ENCODE measurements at places on chromosomes 1 and 21. TPM values are rescaled to one million over a fixed set of nuclear protein-coding genes. Genes with fewer than 3 reads are reported as not detected.

DNA sequence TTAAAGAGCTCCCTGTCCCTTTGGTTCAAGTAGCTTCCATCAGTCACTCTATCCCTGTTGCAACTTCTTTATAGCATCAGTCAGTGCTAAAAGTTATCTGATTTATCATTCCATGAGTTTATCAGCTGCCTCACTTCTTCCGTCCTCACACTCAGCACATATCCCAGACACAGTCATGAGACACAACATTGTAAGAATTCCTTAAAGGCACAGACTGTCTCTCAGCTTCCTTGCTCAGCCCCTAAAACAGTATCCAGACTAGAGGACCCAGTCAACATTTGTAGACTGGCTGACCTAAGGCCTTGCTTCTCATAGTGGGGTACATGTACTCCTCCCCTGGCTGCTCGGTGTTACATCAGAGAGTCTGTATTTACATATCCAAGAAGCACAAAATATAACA lies 164.9 kb upstream of the ADGRL2 start:
- no peak for DNase-seq

DNA sequence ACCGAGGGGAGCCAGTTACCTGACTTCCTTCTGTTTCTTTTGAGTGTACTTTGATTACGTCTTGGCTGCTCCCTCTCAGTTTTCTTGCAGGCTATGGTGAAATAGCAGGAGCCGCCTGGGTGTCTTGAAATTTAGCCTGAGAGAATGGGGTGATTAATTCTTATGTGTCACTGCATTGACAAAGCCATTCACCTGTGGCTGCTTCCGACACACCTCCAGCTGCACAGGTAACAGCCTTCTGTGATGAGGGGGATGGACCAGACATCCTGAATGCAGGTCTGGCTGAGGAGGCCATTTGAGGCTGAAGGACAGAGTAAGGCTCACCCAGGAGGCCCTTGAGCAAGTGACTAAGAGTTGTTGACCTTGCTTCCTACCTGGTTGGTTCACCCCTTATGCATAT lies 16.5 kb downstream of the CACNA1E start:
- DNase-seq: no peak

DNA sequence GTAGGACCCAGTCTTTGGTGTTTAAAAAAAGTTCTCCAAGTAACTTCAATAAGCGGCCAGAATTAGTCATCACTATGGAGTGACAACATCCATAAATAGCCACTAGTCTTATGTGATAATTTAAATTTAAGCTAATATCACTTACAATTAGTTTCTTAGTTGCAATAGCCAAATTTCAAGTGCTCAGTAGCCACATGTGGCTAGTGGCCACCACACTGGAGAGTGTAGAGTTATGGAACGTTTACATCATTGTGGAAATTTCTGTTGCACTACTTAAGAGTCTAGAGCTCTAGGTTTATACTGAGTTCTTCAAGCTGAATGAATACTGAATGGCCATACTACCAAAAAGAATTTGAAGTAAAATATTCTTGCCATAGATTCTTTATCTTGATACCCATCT lies 121.1 kb downstream of the RUNX1 start:
- DNase-seq: no peak

- no peak for DNase-seq
These were observed 106.7 kb downstream of the DPYD start for GRCh38 chr1:97814121-97814520.

DNA sequence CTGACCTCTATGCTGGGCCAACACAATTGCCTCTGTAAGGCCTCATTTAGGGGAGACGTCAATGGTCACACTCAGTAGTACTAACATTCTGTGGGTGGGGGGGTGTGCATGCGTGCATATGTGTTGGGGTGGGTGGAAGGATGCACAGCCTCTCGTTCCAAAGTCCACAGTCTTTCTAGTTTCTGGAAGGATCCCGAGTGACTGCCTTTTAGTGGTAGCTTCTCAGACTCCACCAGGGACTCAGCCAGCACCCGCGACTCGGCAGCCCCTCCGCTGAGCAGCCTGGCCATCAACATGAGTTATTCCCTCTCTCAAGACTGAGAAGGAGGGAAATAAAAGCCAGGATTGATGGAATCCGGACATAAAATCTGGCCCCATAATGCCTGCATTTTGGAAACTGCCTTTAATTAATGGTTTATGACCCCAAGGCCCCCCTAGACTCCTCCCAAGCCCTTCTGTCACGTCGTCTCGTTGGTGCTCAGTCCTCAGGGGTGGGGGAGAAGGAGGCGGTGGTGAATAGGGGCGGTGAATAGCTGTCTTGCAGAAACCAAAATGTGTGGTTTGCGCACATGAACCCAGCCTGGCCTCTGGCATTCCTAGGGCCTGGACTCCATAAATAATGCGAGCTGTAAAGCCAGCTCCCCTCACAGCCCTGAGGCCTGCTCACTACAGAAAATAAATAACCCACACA lies 65.1 kb upstream of the TMEM51 start:
- no peak for DNase-seq

GRCh38 chr1:174946031-174946430 lies 53.7 kb upstream of the CACYBP start:
- no peak for DNase-seq

GRCh38 chr21:31873275-31873695 lies 465 bp downstream of the HUNK start:
- DNase-seq: no peak

DNA sequence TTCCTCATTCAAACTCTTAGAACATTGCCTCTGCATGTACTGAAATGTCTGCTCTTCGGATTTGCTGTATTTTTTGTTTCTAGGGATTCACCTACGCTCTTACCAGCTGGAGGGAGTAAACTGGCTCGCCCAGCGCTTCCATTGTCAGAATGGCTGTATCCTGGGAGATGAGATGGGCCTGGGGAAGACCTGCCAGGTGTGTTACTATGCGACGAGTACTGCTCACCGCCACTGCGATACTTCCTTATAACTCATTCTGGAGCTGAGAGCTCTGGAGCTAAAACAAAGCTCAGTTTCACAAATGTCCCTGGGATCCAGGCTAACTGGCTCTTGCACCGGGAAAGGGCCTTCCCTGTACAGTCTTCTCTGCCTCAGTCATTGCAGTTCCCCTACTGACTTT lies 10.1 kb downstream of the CHD1L start:
- DNase-seq: no peak

DNA sequence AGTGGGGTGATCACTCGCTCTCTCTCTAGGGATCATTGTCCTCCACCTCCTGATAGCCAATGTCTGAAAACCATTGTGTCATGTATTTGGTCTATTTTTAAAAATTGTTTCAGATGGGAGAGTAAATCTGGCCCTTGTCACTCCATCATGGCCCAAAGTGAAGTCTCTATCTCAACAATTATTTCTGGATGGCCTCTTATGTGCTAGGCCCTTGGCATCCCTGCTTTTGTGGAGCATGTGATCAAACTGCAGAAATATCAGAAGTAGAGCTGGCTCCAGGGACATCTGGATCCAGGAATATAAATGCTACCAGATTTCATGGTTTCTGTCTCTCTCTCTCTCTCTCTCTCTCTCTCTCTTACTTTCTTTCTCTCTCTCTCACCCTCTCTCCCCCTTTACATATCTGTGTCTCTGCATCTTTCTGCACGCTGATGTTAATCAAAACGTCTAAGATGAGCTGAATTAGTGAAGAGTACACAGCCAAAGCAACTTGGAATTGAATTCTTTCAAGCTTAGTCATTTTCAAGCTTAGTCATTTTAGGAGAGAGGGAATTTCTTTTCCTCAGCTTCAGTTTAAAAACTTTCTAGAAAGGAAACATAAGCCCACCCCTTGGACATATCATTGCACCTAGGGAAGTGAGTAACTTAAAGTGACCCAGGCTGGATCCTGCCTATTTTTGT lies 47.4 kb upstream of the DOCK7 start:
- no peak for DNase-seq

DNA sequence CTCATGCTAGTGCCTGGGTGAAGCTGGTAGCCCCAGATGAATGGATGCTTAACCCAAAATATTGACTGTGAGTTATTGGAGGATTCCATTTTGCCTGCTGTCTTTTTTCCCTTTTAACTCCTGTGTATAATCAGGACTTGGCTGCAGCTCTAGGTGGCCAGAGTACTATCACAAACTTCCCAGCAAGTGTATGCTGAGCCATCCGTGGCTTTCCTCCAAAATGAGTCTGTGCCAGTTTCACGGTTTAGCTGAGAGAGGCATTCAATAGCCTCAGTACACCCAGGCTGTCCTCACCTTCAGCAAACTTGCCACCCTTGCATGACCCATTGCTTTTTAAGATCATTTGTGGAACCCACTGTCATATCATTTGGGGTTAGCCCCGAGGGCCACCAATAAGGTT lies 5.3 kb upstream of the DPT start:
- DNase-seq: no peak

DNA sequence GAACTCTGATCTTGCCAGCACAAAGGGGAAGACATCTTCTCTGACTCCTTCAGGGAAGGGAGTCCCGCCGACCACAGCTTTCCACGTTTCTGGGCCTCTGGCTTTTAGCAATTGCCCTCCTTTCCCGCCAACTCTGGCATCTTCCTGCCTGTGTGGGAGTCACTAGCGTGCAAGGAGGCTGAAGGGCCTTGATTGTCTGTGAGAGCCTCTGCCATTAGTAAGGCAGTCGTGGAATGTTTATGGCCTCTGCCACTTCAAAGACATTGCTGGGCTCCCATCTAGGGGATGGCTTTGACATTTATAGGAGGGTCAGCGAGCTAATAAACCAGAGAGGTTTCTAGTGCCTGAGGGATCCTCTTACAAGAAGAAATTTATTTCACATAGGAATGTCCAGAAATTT lies 14.3 kb upstream of the PROK1 start:
- DNase-seq: no peak

GRCh38 chr1:30523055-30524020 lies 200.0 kb downstream of the MATN1 start:
- DNase-seq: no peak

GRCh38 chr1:223405507-223405906 lies 12.3 kb downstream of the CCDC185 start:
- DNase-seq: no peak

- peak; percentile 67 for DNase-seq
These were observed 504 bp downstream of the SCCPDH start for GRCh38 chr1:246724731-246725095.

DNA sequence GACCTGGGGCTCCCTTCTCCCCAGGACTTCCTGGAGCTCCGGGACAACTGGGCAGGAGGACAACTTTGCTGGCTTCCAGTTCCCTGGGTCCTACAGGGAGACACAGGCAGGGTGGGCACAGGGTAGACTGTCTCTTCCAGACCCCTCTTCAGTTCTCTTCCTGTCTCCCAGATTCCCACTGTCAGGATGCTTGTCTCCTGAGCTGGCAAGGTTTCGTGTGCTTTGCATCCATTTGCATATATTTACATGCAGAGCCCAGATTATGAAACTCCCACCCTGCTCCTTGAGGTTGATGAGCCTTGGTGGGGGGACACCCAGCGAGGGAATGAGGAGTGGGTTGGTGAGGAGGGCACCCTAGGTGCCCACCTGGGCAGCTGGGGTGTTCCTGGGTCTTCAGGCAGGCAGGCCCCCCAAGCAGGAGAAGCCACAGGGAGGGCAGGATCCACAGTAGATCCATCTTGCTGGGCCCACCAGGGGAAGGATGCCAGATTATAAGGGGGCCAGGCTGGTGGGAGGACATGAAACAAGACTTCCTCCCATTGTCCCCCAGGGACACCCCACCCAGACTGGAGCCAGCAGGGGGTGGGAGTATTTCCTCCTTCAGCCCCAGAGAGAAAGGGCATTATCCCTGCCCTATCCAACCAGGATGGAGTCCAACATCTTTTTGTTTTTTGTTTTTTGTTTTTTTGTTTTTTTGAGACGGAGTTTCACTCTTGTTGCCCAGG lies at the start of gene FCN3:
Gene FCN3 (minus strand): TSS at position 463 of the 725 bp plus-strand sequence. CDS start 6 bp downstream, at position 457.
- DNase-seq: no peak

- no peak for DNase-seq
These were observed 67.8 kb upstream of the UBE2U start for GRCh38 chr1:64135462-64136223.

DNA sequence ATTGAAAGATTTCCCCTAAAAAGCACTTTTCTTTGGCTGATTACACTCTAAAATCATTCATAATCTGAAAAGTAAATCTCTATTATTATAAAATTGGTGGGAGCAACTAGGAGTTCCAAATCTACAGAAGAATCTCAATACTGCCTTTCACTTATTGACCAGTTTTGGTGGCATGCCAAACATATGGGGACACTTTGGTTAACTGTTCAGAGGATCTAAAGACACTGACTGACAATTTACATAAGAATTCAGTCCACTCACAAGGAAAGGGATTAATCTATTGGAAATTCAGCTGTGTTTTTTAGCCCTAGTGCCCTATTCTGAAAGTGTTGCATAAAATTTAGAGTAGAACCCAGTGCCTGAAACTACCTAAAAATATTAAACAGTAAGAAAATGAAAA lies 113.6 kb downstream of the LRRC40 start:
- DNase-seq: no peak

GRCh38 chr1:21779613-21780521 lies 3.1 kb downstream of the USP48 start:
- DNase-seq: no peak

DNA sequence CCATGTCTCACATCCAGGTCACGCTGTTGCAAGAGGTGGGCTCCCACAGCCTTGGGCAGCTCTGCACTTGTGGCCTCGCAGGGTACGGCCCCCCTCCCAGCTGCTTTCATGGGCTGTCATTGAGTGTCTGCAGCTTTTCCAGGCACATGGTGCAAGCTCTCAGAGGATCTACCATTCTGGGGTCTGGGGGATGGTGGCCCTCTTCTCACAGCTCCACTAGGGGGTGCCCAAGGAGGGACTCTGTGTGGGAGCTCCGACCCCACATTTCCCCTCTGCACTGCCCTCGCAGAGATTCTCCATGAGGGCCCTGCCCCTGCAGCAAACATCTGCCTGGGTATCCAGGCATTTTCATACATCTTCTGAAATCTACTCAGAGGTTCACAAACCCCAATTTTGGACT lies 219.4 kb downstream of the LRRC7 start:
- DNase-seq: no peak

GRCh38 chr1:108079440-108080025 lies 114.6 kb upstream of the VAV3 start:
- DNase-seq: no peak

DNA sequence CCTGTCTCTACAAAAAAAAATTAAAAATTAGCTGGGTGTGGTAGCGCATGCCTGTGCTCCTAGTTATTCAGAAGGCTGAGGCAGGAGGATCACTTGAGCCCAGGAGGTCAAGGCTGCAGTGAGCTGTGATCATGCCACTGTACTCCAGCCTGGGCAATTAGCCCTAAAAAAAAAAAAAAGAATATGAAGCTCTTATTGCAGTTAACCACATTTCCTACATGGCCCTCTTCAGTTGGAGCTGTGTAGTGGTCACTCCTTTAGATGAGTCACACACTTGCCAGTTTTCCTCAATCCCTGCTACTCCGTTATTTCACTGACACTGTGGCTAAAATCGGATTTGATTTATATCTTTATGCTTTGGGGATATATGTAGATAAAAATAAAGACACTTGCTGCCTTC lies 11.8 kb downstream of the NFYC start:
- DNase-seq: no peak

- no peak for DNase-seq
These were observed 38.6 kb upstream of the ETS2 start for GRCh38 chr21:38766987-38767722.

- no peak for DNase-seq
These were observed 512.5 kb upstream of the LRRC7 start for GRCh38 chr1:69055194-69055593.

The L1TD1 gene
- total RNA-seq: 0.93 TPM

The TRAF3IP3 gene
- 13.5 TPM for total RNA-seq

The C1orf74 gene
- total RNA-seq: 2.2 TPM

The CGN gene
- total RNA-seq: 55.0 TPM

The TMEM125 gene
- 202 TPM for total RNA-seq

The CD52 gene
- 170 TPM for total RNA-seq

The VCAM1 gene
- total RNA-seq: 10.2 TPM

The GJB4 gene
- total RNA-seq: not detected

The TEDDM1 gene
- not detected for total RNA-seq

The RBBP5 gene
- total RNA-seq: 20.0 TPM

The S100A7 gene
- not detected for total RNA-seq

The CCDC30 gene
- total RNA-seq: 6.8 TPM

The CHRM3 gene
- total RNA-seq: 6.7 TPM
